ENCODE measurements at places on chromosomes 7 and 10.

DNA sequence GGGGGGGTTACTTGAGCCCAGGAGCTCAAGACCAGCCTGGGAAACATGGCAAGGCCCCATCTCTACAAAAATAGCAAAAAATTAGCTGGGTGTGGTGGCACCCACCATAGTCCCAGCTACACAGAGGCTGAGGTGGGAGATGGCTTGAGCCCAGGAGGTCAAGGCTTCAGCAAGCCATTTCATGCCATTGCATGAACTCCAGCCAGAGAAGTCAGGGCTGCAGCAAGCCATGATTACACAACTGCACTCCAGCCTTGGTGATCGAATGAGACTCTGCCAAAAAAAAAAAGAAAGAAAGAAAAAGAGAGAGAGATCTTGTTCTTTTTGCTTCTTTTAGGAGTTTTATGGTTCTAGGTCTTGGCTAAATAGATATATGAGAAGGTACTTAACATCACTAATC is 200.2 kb upstream of the PHYHIPL start:
- no peak for DNase-seq

DNA sequence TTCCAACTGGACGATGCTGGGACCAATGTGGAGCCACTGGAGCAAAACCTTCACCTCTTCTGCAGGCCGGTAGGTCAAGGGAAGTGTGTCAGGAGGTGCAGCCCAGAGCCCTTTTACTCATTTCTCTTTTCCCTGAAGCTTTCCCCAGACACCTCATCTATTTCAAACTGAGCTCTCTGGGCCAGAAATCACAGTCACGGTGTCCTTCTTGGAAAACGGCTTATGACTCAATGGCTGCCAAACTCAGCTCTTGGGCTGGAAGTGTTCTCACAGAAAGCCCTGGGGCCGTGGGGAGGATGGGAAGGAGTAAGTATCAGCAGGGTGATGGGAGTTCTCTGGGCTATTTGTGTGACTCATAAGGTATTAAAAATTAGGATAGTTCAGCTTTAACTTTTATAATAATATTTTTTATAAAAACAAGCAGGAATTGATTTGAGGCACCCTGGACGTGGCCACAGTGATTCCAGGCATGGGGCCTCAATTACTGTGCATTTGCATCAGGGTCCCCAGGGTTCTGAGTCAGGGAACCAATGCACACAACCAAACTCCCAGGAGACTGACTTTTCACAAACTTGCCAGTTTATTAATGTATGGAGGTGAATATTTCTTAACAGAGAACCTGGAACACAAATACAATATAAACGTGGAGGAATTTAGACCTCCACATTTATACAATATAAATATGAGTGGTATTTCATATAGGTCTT is 187.4 kb upstream of the TMEM72 start:
- no peak for DNase-seq

DNA sequence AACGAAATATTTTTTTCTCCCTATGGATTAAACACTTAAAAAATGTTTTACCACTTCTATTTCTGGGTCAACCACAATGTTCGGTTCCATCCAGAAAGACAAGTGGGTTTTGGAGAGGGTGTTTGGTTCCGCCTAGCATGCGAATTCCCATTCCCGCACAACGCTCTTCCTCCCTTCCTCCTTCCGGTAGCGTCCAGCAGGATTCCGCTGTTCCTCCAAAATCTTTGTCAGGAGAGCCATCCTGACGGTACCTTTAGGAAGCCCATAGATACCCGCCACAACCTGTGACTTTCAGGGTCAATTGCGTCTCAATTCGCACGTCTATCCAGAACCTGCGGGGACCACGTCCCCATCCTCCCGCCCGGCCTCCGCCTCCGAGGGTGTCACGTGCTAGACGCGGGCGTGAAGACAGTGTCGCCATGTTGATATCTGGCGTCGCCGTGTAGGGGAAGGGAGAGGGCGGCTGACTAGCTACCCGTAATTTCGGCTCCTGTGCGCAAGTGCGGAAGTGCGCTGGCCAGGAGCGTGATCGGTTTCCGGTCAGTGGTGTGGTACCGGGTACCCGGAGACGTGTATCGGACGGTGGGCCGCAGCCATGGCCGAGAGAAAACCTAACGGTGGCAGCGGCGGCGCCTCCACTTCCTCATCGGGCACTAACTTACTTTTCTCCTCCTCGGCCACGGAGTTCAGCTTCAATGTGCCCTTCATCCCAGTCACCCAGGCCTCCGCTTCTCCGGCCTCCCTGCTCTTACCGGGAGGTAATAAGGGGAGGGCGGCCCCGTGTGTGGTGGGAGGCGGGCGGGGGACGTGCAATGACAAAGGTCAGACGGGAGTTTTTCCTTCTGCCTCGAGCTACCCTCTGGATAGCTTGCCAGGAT is at the start of gene SEC23IP:
Gene SEC23IP, plus strand, starts transcription at position 543 of the 878 bp plus-strand sequence. Its CDS starts 53 bp downstream, at position 596.
- peak; percentile 49 for DNase-seq

DNA sequence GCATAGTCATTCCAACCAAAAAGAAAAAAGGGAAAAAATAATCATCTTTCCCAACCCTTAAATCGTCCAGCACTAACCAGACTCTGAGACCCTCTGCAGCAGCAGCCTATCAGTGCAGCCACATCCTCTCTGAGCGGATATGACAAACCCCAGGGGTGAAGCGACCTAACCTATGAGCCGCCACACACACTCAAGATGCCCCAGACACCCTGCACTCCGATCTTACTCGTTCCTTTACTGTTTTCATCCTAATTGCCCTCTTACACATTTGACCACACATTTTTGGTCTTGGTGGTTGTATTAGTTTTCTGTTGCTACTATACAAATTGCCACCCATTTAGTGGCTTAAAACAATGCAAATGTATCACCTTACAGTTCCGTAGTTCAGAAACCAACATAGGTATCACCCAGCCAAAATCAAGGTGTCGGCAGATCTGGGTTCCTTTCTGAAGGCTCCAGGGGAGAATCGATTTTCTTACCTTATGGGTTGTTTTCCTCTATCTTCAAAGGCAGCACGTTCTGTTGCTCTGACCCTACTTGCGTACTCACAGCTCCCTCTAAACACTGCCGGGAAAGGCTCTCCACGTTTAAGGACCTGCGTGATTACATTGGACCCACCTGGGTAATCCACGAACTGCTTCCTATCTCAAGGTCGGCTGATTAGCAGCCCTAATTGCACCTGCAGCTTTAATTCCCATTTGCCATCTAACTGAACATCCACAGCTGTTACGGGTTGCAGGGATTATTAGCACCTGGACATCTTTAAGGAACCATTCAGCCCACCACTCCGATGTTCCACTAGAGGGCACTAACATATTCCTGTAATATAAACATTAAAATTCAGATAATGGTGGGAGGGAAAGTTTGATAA is 37.3 kb upstream of the PRSS1 start:
- DNase-seq = no peak

- no peak for DNase-seq
These were observed 439.6 kb downstream of the GRID1 start for GRCh38 chr10:85926986-85927385.

Measured in keratinocyte (primary cell).